Stimulated activated CD4-positive, alpha-beta T cell treated with anti-CD3 and anti-CD28 coated beads, Interleukin-12 subunit alpha, Interleukin-12 subunit beta, amount 100 ng/mL, for 48 hours (primary cell): ENCODE measurements at places on chromosomes 11 and 22.

GRCh38 chr11:12581923-12582322, 92.3 kb upstream of the TEAD1 start:
- no peak for DNase-seq

DNA sequence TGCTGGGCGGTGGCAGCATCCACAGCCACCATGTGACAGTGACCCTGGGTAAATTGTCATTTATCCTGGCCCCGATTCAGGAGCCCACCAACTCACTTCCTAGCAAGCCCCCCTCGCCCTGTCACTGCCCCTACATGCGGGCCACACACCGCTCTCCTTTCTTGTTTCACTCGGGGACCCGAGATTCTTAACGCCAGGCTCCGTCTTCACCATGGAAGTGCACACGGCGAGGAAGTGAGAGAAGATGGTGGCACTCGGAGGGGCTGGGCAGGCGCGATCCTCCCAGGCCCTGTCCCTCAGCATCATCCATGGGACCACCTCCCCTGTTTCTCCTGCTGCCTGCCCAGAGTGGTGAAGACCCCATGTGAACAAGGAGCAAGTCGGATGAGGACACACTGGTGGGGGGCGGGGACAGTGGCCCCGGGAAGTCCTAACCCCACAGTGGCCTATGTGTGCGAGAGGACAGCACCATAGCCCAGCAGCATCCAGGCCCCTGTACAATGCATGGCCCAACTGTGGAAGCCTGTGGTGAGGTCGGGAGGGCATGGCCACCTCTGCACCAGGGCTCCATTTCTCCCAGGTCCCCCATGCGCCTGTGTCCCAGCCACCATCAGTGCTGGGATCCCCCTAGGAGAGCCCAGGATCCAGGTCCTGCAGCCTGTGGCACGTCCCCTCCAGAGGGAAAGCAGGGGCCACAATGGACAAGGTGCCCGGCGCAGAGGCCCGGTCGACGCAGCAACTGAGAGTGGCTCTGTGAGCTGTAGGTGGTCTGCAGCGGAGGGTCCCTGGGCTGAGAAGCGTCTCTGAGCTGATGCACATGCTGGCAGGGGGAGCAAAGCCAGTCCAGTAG, 262.8 kb downstream of the BRD1 start:
- DNase-seq, result no peak

DNA sequence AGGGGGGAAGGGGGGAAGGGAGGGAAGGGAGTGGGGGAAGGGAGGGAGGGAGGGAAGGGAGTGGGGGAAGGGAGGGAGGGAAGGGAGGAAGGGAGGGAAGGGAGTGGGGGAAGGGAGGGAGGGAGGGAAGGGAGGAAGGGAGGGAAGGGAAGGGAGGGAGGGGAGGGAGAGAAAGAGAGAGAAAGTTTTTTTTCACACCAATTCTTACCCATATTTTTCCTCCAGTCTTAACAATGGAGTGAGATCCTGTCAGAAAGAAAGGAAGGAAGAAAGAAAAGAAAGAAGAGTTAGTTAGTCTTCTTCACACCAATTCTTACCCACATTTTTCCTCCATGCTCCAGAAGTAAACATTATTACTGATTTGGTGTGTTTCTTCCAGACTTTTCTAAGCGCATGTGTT, 3.0 kb upstream of the OR2AT4 start:
- no peak for DNase-seq

DNA sequence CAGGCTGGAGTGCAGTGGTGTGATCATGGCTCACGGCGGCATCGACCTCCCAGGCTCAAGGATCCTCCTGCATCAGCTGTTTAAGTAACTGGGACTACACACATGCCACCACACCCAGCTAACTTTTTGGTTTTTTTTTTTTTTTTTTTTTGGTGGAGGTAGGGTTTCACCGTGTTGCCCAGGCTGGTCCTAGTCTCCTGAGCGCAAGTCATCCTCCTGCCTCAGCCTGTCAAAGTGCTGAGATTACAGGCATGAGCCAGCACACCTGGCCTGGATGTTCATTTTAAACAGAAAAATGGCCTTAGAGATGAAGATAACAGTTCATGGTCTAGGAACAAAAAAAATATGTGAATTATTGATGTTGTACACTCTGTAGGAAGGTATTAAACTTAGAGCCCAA, 13.6 kb upstream of the SLC25A18 start:
- DNase-seq, result no peak

DNA sequence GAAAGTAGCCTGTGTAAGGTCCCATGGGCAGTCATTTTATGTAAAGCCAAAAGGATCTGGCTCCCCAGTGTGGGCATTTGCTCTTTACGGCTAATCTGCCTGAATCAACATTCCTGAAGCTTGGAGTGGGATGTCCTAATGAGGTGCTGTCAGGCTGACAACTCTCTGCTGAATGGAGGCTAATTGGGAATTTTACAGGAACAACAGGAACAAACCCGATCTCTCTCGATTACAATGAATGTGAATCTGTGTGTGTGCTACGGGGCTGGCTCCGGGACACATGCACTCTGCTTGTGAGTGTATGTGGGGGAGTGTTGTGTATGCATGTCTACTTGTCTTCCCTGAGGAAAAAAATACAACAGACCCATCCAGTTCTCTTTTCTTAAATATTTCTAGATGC, 415.2 kb downstream of the TENM4 start:
- DNase-seq, result no peak

DNA sequence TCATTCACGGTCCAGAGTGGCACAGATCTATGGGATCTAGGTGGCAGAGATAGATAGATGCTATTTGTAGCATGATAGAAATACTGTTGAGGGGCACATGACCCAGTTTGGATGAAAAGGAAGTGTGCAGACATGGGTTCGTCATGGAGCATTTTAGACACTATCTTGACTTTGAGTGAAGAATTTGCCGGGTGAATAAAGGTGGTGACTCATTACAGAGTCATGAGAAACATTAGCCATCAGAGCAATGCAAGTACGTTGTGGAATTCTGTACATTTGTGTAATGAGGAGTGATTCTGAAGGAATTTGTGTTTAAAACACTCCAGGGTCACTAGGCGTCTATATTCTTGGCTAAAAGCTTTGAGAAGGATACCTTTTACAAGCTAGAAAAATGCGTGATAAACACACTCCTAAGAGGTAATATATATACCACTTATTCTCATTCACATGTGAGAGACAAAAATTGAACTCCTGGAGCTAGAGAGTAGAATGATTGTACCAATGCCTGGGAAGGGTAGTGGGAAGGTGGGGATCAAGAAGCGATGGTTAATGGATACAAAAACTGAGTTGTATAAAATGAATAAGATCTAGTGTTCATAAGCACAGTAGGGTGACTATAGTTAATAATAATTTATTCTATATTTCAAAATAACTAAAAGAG, 593.7 kb upstream of the LUZP2 start:
- no peak for DNase-seq

GRCh38 chr11:110513259-110513801, 83.6 kb downstream of the FDX1 start:
- no peak for DNase-seq

- no peak for DNase-seq
These were observed 10.2 kb downstream of the ARAP1 start for GRCh38 chr11:72741849-72742512.

- no peak for DNase-seq
These were observed 4.5 kb upstream of the MYOD1 start for GRCh38 chr11:17714870-17715269.

- DNase-seq, result no peak
These were observed 24.3 kb upstream of the ADA2 start for GRCh38 chr22:17243524-17243923.

- DNase-seq, result no peak
These were observed 24.9 kb downstream of the TCP11L1 start for GRCh38 chr11:33064033-33064825.

GRCh38 chr22:44068422-44069191, 44.5 kb downstream of the PARVB start:
- no peak for DNase-seq

DNA sequence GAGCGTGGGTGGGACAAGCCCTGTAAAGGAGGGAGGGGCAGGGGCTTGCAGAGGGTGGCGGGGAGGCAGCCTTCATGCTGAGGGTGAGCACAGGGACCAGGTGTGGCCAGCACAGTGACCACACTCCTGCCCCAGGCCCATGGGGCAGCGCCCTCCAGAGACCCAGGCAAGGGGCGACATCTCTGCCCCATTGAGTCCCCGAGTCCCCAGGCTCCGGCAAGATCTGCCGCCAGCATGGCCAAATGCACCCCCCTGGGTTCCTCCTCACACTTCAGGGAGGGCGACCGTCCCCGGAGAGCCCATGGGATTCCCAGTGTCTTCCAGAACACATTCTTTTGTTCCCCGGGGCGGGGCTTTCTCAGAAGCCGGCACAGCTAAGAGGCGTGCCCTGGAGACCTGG, 362.5 kb downstream of the TBC1D22A start:
- DNase-seq, result no peak

GRCh38 chr11:69509381-69509780, 27.9 kb downstream of the LINC01488 start:
- DNase-seq, result no peak

DNA sequence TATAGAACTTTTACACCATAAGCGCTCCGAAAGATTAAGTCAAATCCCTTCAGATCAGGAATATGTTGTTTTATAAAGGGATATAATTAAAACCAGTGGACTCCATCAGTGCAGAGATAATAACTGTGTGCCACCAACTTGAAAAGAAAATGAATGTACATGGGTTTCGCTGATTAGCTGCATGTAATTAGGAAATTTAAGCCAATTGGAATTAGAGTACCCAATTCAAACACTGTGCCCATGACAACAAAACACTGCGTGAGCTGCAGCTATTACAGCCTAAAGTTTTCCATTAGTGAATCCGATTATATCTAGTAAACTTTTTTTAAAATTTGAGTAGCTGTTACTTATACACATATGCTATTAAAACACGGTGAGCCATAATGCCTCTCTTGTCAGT, 392.3 kb upstream of the ARHGAP42 start:
- DNase-seq, result no peak

GRCh38 chr11:110866081-110866480, 153.8 kb upstream of the ARHGAP20 start:
- no peak for DNase-seq

- DNase-seq, result no peak
These were observed 655.2 kb downstream of the TBC1D22A start for GRCh38 chr22:47417699-47418098.

DNA sequence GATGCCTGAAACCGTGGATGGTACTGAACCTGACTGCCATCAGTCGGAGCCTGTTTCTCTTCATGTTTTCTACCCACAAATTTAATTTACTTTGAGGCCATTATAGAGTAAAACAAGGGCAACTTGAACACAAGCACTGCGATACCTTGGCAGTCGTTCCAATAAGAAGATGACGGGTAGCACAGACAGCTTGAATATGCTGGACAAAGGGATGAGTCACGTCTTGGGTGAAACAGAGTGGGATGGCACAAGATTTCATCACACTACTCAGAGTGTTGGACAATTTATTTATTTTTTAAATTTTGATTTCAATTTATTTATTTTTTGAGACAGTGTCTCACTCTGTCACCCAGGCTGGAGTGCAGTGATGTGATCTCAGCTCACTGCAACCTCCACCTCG, 5.7 kb downstream of the DIXDC1 start:
- DNase-seq, result no peak

GRCh38 chr22:23375031-23375827, 194.9 kb downstream of the BCR start:
- no peak for DNase-seq
